ENCODE measurements at places on chromosomes 11 and 22. TPM values are rescaled to one million over a fixed set of nuclear protein-coding genes. Genes with fewer than 3 reads are reported as not detected.

DNA sequence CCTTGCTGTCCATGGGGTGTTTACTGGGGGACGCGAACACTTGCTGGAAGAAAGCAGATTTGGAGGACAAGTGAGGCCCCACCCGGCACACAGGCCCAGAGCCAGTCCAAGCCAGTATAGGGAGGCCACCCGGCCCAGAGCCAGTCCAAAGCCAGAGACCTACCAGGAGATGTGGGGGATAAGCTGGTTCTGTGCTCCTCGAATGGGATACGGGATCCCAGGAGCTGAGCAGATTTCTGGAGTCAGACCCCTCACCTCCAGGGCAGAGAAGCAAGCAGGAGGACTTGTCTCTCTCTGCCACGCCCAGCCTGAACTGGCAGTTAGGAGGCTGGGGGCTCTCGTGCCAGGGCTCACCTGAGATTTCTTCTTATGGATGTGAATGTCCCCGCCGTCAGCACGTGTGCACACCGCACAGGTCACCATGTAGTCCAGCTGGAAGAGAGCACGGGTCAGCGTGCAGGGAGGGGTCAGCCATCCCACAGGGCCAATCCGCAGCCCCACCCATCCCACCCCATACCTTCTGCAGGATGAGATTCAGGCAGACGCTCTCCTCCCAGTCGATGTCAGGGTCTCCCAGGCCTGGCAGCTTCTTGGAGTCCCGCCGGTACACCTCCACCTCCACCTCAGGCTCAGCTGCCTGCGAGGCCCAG is 35.3 kb downstream of the KIAA0930 start:
- no peak for DNase-seq

Gene LARGE2
- not detected for total RNA-seq

Gene MS4A6E
- not detected for total RNA-seq

DNA sequence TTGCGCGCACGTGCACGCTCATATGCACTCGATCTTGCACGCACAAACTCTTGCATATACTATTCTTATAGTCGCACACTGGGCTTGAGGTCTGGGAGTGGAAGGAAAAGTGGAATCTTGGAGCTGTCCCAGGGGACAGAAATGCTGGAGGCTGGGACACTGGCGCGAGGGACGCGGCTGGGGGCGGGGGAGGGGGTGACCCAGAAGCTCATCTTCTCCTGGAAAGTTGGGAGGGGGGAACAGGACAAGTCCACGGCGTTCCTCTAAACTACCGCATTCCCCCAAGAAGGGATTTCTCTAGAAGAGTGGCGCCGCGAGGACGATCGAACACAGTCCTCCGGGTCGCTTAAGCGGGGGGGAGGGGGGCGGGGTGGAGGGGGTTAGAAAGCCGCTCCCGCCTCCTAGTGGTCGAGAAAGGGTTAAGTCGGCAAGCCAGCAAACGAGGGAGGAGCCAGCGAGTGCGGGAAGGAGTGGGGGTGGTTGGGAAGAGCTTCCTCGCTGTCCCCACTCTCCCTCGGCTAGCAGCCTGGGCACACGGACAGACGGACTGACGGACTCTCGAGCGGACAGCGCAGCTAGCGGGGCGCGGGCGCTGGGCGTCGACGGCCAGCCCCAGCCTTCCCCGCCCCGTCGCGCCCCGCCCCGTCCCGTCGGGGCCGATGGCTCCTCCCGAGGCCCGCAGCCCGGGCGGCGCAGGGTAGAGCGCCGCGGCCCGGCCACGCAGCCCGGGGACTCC is at the start of gene RTN4RL2:
Gene RTN4RL2, plus strand, starts transcription at position 507 of the 736 bp plus-strand sequence. CDS start 338 bp downstream, outside the sequence.
- DNase-seq = peak; percentile 77

DNA sequence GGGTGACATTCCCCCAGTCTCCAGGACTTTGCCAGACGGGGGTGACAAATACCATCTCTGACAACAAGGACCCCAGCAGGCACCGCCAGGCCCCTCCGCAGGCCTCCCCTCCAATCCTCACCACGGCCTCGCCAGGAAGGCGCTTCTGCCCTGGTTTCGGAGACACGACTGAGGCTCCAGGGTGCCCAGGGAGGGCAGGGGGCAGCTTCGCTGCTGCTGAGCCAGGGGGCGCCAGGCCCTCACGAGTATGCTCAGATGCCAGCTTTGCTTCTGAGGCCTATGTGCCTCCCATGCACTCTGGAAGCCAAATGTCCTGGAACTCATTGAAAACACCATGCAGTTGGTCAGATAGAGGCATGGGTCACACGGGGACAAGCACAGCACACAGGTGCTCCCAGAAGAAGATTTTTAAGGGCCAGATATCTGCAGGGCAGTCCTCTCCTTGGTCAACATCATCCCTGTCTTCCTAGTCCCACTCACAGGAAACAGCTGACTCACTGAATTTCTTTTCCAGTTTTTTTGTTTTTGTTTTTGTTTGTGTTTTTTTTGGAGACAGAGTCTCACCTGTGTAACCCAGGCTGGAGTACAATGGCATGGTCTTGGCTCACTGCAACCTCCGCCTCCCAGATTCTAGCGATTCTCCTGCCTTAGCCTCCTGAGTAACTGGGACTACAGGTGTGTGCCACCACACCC is 19.9 kb downstream of the BID start:
- peak; percentile 41 for DNase-seq

DNA sequence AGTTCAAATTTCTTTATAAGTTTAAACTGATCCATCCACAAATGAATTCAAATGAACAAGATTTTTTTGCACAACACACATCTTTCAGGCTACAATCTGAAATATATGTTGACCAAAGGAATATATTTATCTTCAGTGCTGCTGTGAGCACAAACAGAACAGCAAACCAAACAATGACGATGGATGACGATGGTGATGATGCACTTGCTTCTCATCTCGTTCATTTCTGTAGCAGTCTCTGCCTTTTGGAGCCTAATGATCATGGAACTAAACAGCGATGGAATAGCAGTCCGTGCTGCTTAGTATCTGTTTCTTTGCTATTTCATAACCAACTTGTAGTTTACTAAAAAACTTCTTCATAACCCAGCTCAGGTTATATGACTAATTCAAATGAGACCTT is 220.7 kb upstream of the BLID start:
- DNase-seq = no peak

Gene TECTA
- total RNA-seq = 7.4 TPM

- no peak for DNase-seq
Observed at GRCh38 chr11:100575860-100576717, 111.0 kb upstream of the ARHGAP42 start.

DNA sequence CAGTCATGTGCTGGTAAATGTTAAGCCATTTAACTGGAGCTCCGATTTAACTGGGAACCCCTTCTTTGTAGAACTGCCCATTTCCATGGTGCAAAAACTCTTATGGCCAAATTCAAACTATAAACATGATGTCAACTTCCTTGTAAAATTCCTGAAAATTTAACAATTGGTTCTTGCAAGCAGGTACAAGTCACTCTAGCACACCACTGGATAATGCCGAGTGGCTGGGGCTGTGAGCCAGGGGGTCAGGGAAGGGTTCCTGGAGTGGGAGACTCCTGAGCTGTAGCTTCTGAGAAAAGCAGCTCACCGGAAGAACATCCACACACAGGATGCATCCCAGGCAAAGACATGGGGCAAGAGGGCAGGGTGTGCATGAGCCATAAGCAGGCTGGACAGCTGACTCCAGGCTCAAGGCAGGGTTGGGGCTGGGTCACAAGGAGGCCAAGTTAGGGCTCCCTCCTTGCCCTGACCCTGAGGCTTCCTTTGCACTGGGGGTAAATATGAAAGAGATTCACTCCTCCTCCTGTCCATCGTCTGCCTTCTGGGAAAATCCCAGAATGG is 18.2 kb downstream of the P2RY2 start:
- peak; percentile 29 for DNase-seq

Gene MFRP
- not detected for total RNA-seq

DNA sequence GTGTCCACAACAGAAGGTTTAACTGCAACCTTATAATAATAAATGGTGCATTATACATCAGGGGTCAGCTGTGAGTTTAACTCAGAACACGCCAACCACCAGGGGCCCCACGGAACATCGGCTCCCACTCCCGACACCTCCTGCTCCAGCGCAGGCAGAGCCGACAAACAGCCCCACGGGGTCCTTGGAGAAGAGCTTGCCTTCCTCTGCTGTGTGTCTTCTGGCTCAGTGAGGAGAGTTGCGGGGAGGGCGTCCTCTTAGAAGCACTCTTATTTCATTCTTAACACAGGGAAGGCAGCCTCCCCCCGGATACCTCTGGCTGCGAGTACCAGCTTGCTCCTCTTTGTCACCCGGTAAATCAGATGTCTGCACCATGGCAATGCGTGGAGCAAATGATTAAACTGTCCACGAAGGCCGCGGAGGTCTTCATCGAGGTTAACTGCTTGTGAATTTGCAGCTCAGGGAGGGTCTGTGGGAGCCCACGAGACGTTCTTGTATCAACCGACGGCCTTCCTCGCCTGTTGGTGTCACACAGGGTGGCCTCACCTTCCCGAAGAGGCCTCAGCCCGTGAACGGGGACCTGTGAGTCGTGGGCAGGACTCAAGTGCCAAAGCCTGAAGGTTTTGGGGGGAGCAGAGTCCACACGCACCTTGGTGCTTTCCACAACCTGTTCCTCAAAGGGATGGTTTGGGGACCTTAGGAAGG is 464.0 kb downstream of the BRD1 start:
- no peak for DNase-seq

GRCh38 chr11:50098186-50098725 is 65.6 kb downstream of the OR4C45 start:
- no peak for DNase-seq

DNA sequence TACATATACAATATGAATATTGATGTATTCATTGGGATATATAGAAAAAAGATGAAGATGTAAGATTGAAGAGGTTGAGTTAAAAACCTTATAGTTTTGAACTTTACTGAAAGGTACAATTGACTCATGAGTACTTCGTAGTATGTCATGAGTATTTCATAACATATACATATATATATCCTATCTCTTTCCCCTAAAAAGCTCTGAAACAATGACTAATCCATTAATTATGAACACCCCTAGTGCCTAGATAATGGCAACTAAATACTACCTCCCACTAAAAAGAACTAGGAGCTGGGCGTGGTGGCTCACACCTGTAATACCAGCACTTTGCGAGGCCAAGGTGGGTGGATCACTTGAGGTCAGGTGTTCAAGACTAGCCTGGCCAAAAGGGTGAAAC is 31.5 kb downstream of the SLC35F2 start:
- DNase-seq = no peak

DNA sequence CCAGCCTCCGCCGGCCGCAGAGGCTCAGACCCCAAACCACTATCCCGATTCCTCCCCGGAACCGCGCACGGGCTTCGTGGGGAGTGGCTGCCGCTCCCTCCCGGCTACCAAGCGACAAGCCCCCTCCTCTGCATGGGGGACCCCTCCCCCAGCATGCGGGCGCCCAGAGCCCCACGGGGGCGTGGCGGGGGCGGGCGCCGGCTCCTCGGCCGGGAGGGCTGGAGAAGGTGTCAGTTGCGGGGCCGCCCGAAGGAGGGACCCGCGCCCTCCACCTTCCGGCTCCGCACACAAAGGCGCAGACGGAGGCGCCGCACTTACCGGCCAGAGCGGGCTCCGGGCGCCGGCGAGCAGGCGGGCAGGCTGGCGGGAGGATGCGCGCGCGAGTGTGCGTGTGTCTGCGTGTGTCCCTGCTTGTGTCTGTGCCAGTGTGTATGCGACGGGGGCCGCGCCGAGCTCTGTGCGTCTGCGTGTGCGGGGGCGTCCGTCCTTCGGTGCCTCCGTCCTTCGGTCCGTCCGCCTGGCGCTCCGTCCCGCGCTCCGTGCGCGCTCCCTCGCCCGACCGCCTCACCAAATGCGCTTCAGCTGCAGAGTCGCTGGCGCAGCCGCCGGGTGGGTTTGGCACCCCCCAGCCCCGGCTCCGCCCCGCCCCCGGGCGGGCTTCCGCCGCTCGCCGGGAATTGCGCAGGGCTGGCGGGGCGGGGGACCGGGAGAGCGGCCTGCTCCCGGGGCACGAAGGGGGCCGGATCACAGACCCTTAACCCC is at the start of gene PTPN5:
Gene PTPN5, minus strand, starts transcription at position 592 of the 762 bp plus-strand sequence. CDS start 19,840 bp downstream, outside the sequence.
- DNase-seq = no peak

DNA sequence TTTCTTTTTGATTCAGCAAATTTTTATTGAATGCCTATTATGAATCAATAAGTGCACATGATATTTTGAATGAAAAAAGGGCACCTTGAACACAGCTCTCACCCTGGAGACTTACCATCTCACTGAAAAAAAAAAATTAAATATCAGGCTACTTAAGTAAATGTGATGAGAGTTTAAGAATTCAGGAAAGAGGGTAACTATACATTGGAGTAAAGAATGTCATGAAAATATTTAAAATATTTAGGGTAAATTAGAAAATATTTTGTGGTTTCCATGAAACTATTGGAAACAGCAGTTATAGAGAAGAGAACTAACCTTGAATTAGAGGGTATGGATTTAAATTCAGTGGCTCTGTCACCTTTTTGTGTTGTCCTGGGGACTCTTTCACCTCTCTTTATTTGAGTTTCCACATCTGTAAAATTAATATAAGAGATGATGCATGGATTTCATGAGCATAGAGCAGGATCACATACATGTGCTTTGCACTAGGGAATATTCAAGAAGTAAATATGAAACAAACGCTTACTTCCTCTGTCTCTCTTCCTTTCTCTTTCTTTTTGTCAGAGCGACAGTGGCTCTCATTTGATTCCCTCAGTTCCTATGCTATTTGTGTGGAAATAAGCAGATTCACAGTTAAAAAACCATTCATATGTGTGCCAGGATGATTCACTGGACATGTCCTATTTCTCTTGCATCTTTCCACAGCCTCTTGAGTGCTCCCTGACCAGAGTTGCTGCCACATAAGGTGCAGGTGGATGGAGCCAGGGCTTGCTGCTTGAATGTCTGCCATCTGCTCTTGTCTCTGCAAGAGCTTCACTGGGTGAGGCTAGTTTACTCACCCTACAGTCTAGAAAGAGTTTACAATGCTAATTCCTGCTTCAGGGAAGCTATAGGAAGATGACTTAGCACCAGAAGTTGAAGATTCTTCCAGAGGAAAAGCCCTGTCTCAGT is 533.1 kb downstream of the ETS1 start:
- DNase-seq = no peak

- DNase-seq = peak; percentile 61
Observed at GRCh38 chr11:32434356-32435151, 785 bp downstream of the WT1 start.

DNA sequence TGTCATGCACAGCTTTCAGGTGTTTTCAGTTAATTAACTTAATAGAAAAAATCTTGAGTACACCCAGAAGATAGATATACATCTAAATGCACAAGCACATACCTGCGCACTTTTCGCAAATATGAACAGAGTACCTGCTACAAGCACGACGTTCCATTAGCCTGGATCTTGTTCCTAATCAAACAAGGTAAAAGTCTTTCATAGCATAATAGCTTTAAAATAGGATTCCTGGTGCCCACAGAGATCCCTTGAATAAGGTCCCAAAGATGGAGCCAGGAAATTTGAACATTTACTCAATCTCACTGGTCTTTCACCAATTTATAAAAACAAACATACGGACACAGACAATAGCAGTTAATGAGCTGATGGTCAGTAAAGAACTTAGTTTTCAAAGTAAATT is 689.8 kb upstream of the CHORDC1 start:
- no peak for DNase-seq

Measured in right cardiac atrium (tissue), 5 donors.